ENCODE measurements at places on chromosomes 3 and 15. TPM values are rescaled to one million over a fixed set of nuclear protein-coding genes. Genes with fewer than 3 reads are reported as not detected.

The TCTA gene
- total RNA-seq = 45.8 TPM

The SI gene
- total RNA-seq = not detected

The XIRP1 gene
- not detected for total RNA-seq

The RLBP1 gene
- total RNA-seq = not detected

The NLGN1 gene
- total RNA-seq = 0.72 TPM

The CCDC54 gene
- not detected for total RNA-seq

The FETUB gene
- 0.45 TPM for total RNA-seq

The CXCR6 gene
- total RNA-seq = not detected

The OCA2 gene
- total RNA-seq = not detected

The ACOX2 gene
- 2.2 TPM for total RNA-seq

The SMCO1 gene
- not detected for total RNA-seq

The SH2D7 gene
- not detected for total RNA-seq

The ITIH3 gene
- 2.2 TPM for total RNA-seq

The HIGD2B gene
- total RNA-seq = not detected

The ARPP19 gene
- 212 TPM for total RNA-seq

The MAP6D1 gene
- total RNA-seq = 4.6 TPM

The ITIH1 gene
- total RNA-seq = not detected

The NR2F2 gene
- 16.2 TPM for total RNA-seq

The SNUPN gene
- total RNA-seq = 53.6 TPM

The TICRR gene
- total RNA-seq = 6.4 TPM

The BTLA gene
- total RNA-seq = not detected
